Fibroblast of lung (primary cell): ENCODE measurements at places on chromosomes 6 and 20. TPM values are rescaled to one million over a fixed set of nuclear protein-coding genes. Genes with fewer than 3 reads are reported as not detected.

ADGRB3 gene
- total RNA-seq = 0.33 and 0.77 TPM in 2 replicates

TDP2 gene
- total RNA-seq = 29.0 and 37.5 TPM in 2 replicates

GTSF1L gene
- total RNA-seq = not detected in 2 replicates

PTCRA gene
- not detected in 2 replicates for total RNA-seq

ASIP gene
- total RNA-seq = not detected in 2 replicates

ADGRF4 gene
- under 0.01 TPM in 1 of 2 replicates, not detected in the other for total RNA-seq

CD93 gene
- under 0.01 TPM in 1 of 2 replicates, not detected in the other for total RNA-seq
